ENCODE measurements at places on chromosomes 5 and 9.

DNA sequence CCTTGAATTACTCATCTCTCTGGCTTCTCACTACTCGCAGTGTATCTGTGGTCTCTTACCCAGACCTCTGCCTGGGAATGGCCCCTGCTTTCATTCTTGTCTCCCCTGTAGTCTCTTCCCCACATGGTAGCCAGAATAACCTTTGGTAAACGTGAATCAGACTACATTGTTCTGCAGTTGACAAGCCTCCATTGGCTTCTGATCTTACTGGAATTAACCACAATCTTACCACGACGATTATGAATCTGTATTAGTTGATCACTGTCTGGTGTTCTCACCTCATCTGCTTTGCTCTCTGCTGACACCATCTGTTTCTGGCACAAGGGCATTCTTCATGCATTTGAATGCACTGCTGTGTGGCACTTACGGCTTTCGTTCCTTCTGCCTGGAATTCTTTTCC is 781.2 kb downstream of the MTRR start:
- H3K4me3 ChIP-seq: no peak overlapping the region
- no peaks in the 10 kb centered on the region for H3K36me3 ChIP-seq
- H3K4me1 ChIP-seq: no peaks in the 10 kb centered on the region
- no peaks in the 10 kb centered on the region for H3K27me3 ChIP-seq

- H3K27ac ChIP-seq: no peak overlapping the region
- H3K36me3 ChIP-seq: no peaks in the 10 kb centered on the region
- H3K27me3 ChIP-seq: no peaks in the 10 kb centered on the region
- no peaks in the 10 kb centered on the region for H3K4me1 ChIP-seq
- no peak overlapping the region for H3K4me3 ChIP-seq
Observed at GRCh38 chr9:117783828-117784227, 79.6 kb downstream of the TLR4 start.

- no peaks in the 10 kb centered on the region for H3K27me3 ChIP-seq
- peak overlapping the region; percentile 54 for H3K4me3 ChIP-seq
- no peaks in the 10 kb centered on the region for H3K36me3 ChIP-seq
- peak overlapping the region; percentile 96 for H3K27ac ChIP-seq
Observed at GRCh38 chr9:26956860-26957233, 635 bp downstream of the IFT74 start.

GRCh38 chr9:7121664-7122063 is 363.9 kb downstream of the KDM4C start:
- no peaks in the 10 kb centered on the region for H3K27me3 ChIP-seq
- no peak for DNase-seq
- no peaks in the 10 kb centered on the region for H3K36me3 ChIP-seq
- no peak overlapping the region for H3K4me3 ChIP-seq
- no peak overlapping the region for H3K27ac ChIP-seq

DNA sequence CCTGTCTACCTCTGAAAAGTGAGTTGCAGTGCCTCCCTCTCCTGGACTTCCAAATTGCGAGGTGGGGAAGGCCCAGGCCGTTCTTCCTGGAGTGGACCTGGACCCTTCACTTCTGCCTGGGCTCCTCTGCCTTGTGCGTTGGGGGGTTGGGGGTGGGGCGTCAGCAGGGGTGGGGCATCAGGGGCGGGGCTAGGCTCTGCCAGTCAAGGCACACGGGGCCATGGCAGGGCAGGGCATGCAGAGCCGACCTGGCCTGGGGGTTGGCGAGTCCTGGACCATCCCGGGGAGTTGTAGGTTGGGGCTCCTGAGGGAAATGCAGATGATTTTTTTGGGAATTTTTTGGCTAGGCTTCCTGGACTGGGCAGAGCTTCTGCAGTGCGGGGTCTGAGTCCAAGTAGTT is 87.1 kb downstream of the EHMT1 start:
- no peaks in the 10 kb centered on the region for H3K27me3 ChIP-seq
- no peak overlapping the region for H3K4me3 ChIP-seq
- H3K36me3 ChIP-seq: peaks cover 13% of the 10 kb centered on the region
- no peak for DNase-seq

DNA sequence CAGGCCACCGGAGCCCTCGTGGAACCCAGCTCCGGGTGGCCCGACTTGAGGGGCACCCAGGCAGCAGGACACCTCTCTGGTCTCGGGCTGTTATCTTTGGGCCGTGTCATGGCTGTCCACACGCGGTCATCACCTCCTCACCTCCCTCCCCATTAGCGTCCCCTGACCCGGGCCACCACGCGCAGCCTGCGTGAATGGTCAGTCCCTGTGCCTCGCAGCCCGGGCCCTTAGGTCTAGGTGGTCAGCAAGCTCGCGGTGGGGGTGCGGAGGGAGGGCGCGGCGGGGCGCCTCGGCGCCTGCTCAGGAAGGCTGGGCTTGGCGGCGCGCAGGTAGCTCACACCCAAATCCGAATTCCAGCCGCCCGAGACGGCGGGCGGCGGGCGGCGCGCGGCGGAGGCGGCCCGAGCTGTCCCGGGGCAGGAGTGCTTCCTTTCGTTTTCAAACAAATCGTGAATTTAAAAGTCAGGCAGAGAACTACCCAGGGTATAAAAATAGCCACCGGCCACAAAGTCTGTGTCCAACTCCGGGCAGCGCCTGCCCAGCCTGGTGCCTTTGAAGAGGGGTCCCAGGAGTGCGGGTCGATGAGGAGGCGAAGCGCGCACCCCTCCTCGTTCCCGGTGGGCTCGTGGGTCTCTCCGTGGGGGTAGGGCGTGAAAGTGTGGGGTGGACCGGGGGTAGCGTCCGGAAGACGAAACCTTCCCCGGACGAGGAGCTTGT is 1.0 kb upstream of the RXRA start:
- H3K27ac ChIP-seq: peak overlapping the region; percentile 75
- H3K27me3 ChIP-seq: no peaks in the 10 kb centered on the region
- H3K4me3 ChIP-seq: peak overlapping the region; percentile 65

DNA sequence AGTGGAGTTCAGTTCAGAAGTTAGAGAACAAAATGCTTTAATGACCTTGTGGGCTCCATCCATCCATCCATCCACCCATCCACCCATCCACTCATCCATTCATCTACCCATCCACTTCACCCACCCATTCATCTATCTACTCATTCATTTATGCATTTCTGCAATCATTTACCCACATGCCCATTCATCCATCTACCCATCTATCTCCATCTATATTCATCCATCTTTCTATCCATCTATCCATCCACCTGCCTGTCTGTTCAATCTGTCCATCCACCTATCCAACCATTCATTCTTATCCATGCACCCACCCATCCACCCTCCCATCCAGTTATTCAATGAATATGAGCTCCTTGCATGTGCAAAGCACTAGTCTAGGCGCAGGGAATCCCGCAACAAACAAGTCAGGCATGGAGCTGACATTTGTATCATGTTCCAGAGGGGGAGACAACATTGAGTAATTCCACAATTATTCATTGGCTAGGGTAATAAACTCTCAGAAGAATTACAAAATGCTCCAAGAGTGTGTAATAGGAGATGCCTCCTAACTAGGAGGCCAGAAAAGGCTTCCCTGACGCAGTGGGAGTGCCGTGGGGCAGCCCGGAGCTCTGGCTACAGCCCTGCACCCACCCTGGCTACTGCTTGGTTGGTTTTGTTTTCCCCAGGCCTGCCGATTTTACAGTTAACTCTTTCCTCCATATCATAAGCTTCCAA is 211.2 kb downstream of the NXNL2 start:
- peak overlapping the region; percentile 45 for H3K27ac ChIP-seq
- DNase-seq: no peak
- H3K4me3 ChIP-seq: no peak overlapping the region
- H3K36me3 ChIP-seq: no peaks in the 10 kb centered on the region
- peaks cover 25% of the 10 kb centered on the region for H3K4me1 ChIP-seq
- H3K27me3 ChIP-seq: no peaks in the 10 kb centered on the region

DNA sequence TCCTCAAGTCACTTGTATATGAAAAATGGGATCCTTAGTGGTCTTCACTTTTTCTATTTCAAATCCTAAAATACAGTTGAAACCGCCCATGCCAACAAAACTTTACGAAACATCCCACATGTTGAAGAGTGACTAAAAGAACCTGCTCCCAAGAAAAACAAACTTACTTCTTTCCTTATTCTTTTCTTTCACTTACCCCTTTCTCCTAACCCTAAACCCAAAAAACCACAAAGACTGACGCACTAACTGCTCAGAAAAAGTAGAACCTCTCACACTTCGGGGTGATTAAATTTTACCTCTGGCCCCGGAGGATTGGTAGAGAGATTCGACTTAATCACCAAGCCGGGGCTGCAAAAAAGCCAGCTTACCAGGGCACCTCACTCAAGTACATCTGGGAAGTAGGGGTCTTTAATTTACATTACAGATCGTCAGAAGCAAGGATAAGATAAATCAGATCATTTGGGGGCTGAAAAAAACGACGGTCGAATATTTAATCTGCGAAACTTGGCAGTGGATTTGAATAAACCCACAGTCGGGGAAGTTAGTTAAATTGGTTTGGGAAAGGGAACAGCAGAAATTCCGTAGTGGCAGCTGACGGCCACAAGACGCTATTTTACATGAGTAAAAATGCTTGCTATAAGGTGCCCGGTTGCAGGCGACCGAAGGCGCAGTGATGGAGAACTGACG is 1.3 kb downstream of the CDO1 start:
- H3K27me3 ChIP-seq: no peaks in the 10 kb centered on the region
- peak overlapping the region; percentile 98 for H3K27ac ChIP-seq
- H3K4me3 ChIP-seq: peak overlapping the region; percentile 79
- no peak for DNase-seq

DNA sequence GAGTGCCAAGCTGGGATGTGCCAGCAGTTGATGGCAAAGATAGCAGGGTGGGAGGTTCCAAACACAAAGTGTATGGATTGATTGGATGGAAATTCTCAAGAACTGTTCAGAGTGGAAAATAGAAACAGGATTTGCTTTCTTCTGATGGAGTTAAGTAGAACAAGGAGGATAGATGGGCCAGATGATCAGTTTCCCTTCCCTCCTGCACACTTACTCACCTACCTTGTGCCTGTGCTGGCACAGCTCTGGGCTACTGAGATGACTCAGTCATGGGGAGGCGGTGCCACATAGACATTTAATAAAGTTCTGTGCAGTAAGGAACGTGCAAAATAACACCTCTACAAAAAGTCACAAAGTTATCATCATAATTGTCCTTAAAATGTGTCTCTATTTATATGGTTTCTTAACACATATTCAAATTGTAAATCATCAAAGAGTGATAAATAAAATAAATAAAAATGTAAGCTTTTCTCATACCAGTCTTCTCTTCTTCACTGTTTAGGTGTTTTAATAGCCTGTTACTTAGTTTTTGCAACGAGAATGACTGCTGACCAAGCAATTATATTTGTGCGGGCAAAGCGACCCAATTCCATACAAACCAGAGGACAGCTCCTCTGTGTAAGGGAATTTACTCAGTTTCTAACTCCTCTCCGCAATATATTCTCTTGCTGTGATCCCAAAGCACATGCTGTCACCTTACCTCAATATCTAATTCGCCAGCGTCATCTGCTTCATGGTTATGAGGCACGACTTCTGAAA is 12.7 kb downstream of the PTPDC1 start:
- H3K4me3 ChIP-seq: no peak overlapping the region
- no peaks in the 10 kb centered on the region for H3K27me3 ChIP-seq
- DNase-seq: no peak

- H3K36me3 ChIP-seq: no peaks in the 10 kb centered on the region
- H3K4me1 ChIP-seq: no peaks in the 10 kb centered on the region
- DNase-seq: peak; percentile 59
- H3K27ac ChIP-seq: no peak overlapping the region
- H3K4me3 ChIP-seq: no peak overlapping the region
- no peaks in the 10 kb centered on the region for H3K27me3 ChIP-seq
Observed at GRCh38 chr9:104085525-104085924, 8.6 kb upstream of the SMC2 start.

DNA sequence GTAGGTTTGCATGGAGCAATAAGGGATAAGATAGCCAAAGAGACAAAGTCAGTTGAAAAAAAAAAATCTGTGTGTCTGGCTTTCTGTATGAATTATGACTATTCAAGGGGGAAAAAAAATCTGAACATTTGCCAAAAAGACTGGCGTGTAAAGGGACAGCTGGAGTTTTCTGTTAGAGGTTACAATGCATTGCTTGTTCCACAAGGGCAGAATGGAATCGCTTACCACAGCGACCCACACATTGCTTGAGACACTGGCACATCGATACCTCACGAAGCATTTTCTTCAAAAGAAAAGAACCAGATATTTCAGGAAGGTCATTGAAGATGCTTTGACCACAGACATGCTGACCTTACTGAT is 327.8 kb downstream of the TMEM167A start:
- H3K36me3 ChIP-seq: no peaks in the 10 kb centered on the region
- H3K27ac ChIP-seq: peak overlapping the region; percentile 3
- no peaks in the 10 kb centered on the region for H3K27me3 ChIP-seq
- DNase-seq: peak; percentile 70

- peaks cover 11% of the 10 kb centered on the region for H3K36me3 ChIP-seq
- DNase-seq: no peak
- no peaks in the 10 kb centered on the region for H3K27me3 ChIP-seq
Observed at GRCh38 chr9:121837113-121837961, 185.9 kb downstream of the DAB2IP start.

DNA sequence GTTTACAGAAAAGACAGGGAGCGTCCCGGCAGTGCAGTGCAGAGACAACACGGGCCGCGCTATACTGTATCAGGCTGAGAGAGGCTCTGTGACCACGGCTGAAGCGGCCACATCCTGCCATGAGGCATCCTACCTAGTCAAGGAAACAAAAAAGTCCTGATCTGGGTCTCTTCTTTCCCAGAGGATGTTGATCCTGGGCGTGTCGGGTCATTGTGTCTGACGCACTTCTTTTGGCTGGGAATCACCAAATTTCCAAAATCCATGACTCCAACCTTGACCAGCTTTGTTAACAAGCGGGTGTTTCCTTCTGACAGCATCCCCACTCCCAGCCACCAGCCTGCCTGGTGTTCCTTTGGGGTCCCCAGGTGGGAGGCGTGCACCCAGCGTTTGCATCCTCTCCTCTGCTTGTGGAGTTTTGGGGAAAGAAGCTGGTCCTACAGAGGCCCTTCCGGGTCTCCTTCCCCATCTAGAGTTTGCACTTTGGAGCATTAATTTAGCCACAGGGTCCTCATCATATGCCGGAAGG is 91.4 kb upstream of the RAI14 start:
- H3K4me3 ChIP-seq: no peak overlapping the region
- peaks cover 4% of the 10 kb centered on the region for H3K4me1 ChIP-seq
- H3K36me3 ChIP-seq: no peaks in the 10 kb centered on the region
- H3K27me3 ChIP-seq: no peaks in the 10 kb centered on the region

- no peaks in the 10 kb centered on the region for H3K4me1 ChIP-seq
- H3K27me3 ChIP-seq: no peaks in the 10 kb centered on the region
- H3K4me3 ChIP-seq: no peak overlapping the region
- no peak overlapping the region for H3K27ac ChIP-seq
- H3K36me3 ChIP-seq: peaks cover 2% of the 10 kb centered on the region
Observed at GRCh38 chr5:41794471-41794870, 75.8 kb downstream of the OXCT1 start.

DNA sequence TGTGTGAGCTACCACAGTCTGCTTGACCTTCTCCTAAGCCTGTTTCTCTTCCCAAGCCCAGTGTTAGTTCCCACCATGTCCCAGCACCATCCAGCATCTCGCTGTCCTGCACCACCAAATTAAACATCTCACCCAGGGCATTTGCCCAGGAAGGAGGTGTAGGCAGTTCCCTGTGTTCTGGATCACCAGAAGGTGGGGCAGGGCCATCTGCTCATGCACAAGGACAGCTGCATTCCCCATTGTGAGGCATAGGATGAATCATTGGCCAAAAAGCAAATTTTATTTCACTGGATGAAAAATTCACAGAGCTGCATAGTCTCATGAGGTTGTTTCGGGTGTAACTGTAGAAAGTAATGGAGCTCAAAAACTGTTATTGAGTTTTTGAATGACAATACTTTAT is 89.5 kb upstream of the GRIA1 start:
- no peaks in the 10 kb centered on the region for H3K4me1 ChIP-seq
- H3K4me3 ChIP-seq: no peak overlapping the region
- no peak for DNase-seq
- no peak overlapping the region for H3K27ac ChIP-seq

- peaks cover 32% of the 10 kb centered on the region for H3K27me3 ChIP-seq
- H3K4me3 ChIP-seq: no peak overlapping the region
- no peaks in the 10 kb centered on the region for H3K36me3 ChIP-seq
- DNase-seq: no peak
- no peak overlapping the region for H3K27ac ChIP-seq
Observed at GRCh38 chr5:180593446-180594206, 2.3 kb upstream of the SCGB3A1 start.

Data from spinal cord (tissue), 10 donors.